ENCODE measurements at places on chromosomes 6 and 20. TPM values are rescaled to one million over a fixed set of nuclear protein-coding genes. Genes with fewer than 3 reads are reported as not detected.

COL9A3 gene
- 0.92 TPM for total RNA-seq

SLC22A1 gene
- total RNA-seq, result 0.79 TPM

FAM83B gene
- total RNA-seq, result 0.19 TPM

ID4 gene
- total RNA-seq, result 1.4 TPM
